H7 (cell line): ENCODE measurements at places on chromosomes 6 and 20. TPM values are rescaled to one million over a fixed set of nuclear protein-coding genes. Genes with fewer than 3 reads are reported as not detected.
A peak's percentile ranks its signal among the peaks of the same experiment; 100 is the strongest.

Gene REM1
- total RNA-seq: not detected in 2 replicates

Gene SUMO4
- total RNA-seq: 0.48 and 0.87 TPM in 2 replicates

Gene STMND1
- total RNA-seq: not detected in 2 replicates

Gene PPP1R14C
- total RNA-seq: 0.04 and 0.10 TPM in 2 replicates

Gene ADGRB3
- 0.21 and 0.22 TPM in 2 replicates for total RNA-seq

Gene MTFR2
- total RNA-seq: 2.6 and 5.7 TPM in 2 replicates

DNA sequence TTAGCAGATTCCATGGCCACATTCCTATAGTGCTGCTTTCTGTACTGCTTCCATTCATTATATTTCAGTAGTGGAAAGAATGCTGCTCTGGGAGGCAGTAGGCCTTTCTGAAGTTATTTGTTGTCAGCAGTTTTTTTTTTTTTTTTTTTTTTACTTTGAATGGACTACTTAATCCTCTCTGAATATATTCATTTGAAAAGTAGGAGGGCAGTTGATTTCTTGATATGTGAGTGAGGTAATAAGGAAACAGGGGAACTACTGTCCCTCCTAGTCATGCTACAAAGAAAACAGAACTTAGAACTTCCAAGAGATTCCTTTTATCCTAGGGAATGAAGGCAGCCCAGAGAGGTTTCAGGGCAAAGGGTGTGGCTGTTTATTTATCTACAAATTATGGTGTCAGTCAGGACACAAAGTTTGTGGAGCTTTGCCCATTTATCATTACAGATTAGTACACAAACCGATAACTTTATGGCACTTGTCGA lies 155.9 kb downstream of the JARID2 start:
- no peak for DNase-seq

DNA sequence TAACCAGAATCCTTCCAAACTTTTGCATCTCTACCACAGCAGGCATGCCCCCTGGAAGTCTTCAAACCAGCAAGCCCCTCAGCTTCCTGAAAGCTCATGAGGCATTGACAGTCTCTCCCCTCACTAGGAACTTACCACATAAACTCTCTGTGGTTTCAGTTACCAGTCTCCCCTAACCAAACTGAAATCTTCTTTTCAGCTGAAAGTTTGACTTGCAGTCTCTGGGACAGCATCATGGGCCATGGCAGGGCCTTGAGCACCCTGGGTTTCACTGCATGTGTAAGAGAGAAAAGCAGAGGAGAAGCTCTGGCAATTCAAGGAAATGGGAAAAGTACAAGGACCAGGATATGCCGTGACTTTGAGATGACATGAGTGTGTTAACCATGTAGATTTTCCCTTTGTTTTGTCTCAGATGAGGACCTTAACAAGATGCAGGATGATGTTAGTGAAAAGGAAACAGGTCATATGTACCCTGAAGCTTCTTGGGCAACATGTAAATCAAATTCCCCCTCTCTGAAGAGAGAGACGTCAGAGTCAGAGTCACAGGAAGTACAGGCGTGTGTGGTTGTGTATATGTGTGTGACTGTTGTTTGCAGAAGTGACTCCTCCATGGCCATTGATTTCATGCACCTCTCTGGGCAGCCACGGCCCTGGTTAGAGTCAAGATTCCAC lies 106.3 kb downstream of the TNFRSF21 start:
- DNase-seq: no peak

DNA sequence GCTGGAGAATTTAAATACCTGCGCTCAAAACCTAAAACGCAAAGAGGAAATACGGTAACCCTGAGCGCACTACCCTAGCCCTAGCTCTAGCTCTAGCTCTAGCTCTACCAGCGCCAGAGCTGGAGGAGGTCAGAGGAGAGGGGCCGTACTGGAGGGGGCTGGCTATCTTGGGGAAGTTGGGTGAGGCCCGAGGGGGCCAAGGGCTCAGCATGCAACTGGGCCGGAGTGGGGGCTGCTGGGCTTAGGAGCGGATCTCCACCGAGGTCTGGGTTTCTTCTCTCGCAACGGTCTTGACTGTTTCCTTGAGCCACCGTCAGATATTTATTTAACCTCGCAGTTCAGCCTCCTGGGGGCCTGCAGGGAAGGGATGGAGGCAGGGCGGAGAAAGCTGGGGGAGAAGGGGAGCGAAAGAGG lies 91.0 kb downstream of the NCR2 start:
- DNase-seq: peak; percentile 79

DNA sequence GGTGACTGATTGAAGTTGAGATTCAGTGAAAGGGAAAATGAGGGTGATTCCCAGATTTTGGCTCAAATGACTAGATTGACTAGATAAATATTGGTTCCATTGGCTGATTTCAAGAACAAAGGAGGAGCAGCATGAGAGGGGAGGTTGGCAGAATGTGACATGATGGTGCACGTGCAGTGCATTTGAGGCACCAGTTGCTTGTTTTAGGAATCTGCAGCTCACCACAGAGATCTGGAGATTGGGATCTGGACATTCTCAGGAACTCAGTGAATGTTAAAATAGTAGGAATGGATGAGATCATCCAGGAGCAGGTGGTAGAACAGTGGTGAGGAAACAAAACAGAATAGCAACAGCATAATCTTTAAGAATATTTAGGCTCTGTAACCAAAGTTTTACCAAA lies 496.3 kb downstream of the DHX35 start:
- DNase-seq: no peak

DNA sequence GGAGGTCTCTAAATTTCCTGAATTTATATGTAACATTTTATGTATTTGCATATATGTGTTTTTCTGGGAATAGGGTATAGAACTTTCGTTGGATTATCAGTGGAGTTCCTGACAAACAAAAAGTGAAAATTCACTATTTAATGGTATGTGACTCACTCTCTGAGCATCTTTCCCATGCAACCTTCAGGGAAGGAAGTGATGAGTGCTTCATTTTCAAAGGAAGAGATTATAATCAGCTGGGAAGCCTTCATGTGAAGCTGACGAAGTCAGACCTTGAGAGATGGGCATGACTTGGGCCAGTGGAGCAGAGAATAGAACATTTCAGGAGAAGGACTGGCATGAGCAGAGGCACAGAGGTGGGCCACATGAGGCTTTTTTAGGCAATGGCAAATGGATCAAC lies 72.7 kb downstream of the FAXC start:
- DNase-seq: no peak

GRCh38 chr6:119444642-119445557 lies 95.3 kb upstream of the MAN1A1 start:
- DNase-seq: no peak

DNA sequence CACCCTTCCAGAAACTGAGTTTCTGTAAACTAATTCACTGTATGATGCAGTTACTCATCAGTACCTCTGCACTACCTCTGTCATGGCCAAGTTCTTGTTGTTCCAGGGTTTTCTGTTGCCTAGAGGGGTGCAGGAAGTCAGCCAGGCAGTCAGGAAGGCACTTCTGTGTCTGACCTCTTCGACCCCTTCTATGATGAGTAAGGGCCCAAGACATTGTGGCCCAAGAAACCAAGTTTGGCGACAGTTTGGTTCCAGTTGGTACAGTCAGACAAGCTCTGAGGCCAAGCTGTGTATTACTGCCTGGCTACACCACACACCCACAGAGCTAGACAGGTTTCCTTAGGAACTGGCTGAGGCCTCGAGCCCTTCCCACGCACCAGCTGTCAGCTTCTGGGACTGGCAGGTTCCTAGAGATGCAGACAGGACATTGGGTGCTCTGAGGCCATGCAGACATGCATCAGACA lies 41.2 kb downstream of the TRAF3IP2 start:
- no peak for DNase-seq

GRCh38 chr20:22464312-22465003 lies 119.9 kb downstream of the FOXA2 start:
- DNase-seq: no peak

DNA sequence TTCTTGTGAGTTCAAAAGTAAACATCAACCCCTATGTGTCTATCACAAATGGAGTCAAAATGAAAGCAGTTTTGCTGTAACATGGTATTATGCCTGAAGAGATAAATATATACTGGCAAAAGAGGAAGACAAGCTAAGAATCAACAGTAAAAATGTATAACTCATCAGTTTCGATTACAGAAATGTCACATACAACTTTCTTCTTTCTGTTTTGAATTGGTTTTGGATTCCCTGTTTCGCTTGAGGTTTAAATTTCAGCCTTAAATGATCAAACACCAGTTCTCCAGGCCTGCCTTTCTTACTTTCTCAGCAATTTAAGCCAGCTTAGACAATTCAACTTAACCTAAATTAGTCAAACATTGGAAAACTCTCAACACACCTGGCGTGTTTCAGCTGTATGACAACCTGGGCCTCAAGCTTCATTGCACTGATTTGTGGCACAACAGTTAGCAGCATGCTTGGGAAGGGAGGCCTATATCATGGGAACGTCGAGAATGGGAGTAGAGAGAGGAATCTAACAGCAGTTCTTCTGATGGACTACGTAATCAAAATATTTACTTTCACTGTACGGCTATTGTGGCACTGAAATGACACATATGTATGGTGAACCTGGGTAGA lies 51.9 kb upstream of the MARCKS start:
- no peak for DNase-seq
